Tibial artery (tissue), 4 donors: ENCODE measurements at places on chromosomes 16 and 17.

DNA sequence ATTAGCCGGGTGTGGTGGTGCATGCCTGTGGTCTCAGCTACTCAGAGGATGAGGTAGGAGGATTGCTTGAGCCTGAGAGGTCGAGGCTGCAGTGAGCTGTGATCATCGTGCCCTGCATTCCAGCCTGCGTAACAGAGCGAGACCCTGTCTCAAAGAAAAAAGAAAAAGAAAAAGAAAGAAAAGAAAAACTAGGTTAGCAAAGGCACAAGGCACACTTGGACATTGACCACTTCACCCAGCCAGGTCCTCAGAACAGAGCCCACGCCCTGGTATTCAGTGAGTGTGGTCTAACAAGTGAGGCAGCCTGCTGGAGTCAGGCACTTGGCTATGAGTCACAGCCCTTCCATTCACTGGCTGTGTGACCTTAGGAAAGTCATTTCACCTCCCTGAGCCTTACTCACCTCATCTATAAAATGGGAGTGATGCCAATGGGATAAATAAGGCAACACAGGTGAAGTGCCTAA lies 10.4 kb downstream of the MILR1 start:
- DNase-seq: no peak

GRCh38 chr16:13242201-13242600 lies 340.8 kb downstream of the SHISA9 start:
- no peak for DNase-seq

- no peak for DNase-seq
These were observed 1.5 kb upstream of the ADAM11 start for GRCh38 chr17:44757045-44757917.

DNA sequence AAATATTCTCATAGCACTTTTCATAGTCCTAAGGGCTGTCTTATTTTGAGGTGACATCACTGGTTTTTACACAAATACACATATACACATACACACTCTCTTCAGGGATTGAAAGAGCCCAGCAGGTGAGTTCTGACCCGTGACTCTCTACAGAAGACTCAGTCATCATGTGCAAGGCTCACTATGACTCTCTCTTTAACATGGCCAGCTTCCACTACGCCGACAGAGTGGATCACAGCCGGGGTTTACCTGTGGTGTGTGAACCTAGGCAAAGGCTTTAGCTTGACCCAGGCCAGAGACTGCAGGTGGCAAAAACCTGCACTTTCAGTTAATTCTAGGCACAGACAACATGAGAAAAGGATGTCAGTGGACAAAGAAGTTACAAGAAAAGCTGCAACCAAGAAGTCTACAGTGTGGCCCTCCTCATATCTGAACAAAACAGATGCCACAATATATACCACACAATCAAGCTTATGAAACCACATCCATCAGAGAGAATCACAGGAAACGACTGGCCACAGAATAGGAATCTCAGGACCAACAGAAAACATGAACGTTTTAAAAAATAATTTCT lies 56.5 kb downstream of the CYTH1 start:
- DNase-seq: no peak

DNA sequence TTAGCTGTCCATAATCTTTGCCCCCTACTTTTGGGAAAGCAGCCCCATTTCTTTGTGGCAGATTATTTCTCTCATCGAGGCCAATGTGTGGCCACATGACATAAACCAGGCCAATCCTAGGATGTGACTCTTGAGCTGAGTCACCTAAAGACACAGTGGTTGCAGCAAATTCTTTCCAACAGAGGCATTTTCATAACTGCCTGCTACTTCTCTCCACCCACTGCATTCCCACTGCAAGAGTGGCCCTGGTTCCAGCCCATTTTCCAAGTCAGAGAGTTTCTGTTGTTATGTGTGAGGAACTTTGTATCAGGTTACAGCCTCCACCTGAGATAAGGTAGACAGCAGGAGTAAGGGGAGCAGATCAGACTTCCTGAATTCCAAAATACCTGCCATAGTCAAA lies 195.2 kb downstream of the RGS9 start:
- no peak for DNase-seq

- DNase-seq: no peak
These were observed 40.2 kb downstream of the C16orf87 start for GRCh38 chr16:46790599-46791270.

- no peak for DNase-seq
These were observed 1.3 kb upstream of the RDM1 start for GRCh38 chr17:35931794-35932425.

- no peak for DNase-seq
These were observed 40.3 kb upstream of the IRX5 start for GRCh38 chr16:54890381-54890780.

GRCh38 chr17:78111016-78111726 lies 17.4 kb downstream of the TMC6 start:
- no peak for DNase-seq

DNA sequence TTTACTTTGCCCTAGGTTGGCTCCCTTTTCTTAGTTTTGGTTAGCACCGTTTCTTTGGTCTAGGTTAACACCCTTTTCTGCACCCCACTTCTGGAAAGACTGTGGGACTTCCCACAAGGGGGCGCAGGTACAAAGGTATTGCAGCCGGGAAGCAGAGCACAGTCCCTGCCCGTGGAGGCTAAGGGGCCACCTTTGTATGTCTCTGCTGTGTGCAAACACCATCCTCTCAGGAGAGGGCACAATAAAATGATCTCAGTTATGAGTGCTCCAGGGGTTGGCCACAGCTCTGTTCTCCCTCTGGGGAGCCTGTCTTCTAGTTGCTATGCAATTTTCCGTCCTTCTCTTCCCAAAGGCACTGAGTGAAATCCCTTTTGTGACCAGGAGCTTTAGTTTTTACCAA lies 28.4 kb upstream of the TMC5 start:
- no peak for DNase-seq

DNA sequence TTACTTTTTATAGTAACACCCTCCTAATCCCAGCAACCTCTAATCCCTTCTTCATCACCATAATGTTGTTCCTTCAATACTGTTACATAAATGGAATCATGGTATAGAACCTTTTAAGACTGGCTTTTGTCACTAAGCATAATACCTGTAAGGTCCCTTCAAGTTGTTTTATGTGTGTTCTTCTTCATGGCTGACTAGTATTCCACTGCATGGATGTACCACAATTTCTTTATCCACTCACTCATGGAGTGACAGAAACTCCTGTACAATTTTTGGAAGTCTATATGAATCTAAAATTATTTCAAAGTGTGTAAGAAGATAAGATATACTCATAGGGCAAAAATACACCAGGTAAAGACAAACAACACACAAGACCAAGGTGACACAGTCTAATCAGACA lies 36.8 kb downstream of the MEAK7 start:
- no peak for DNase-seq

DNA sequence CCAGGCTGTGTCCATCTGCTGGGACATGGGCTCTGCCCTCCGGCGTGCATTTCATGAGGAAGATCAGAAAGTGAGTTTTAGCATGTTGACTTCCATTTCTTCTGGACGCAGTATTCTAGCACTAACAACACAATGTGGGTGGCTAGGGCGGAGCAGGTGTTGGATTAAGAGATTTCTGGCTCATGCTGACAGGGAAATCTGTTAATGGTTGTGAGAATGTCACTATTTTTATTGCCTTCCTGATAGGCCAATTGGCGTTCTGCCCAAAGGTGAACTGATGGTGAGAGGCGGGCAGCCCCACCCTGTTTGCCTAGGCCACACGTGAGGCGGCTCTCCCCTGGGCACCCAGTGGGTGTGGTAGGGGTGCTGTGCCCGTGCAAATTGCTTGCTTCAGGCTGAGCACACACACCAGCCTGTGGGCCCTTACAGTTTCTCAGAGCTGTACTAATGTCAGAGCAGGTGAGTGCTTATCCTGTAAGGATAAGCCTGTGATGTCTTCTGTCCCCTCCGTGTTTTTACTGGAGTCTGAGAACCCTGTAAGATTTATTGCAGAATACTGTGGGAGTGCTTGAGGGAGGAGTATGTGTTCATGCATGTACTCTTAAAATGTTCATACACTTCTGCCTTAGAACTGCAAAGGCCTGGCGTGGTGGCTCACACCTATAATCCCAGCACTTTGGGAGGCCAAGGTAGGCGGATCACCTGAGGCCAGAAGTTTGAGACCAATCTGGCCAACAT lies 30.9 kb downstream of the PGS1 start:
- DNase-seq: no peak

GRCh38 chr16:80390871-80391489 lies 149.8 kb upstream of the DYNLRB2 start:
- no peak for DNase-seq

GRCh38 chr17:58520843-58521430 lies 6.5 kb upstream of the MTMR4 start:
- no peak for DNase-seq
